ENCODE measurements at places on chromosomes 5 and 9. TPM values are rescaled to one million over a fixed set of nuclear protein-coding genes. Genes with fewer than 3 reads are reported as not detected.

- no peak overlapping the region for H3K4me3 ChIP-seq
- no peak overlapping the region for H3K27ac ChIP-seq
- DNase-seq: no peak
- H3K4me1 ChIP-seq: peaks cover 30% of the 10 kb centered on the region
- H3K27me3 ChIP-seq: no peaks in the 10 kb centered on the region
Measured at GRCh38 chr9:75907923-75908322, 17.4 kb downstream of the PCSK5 start.

- no peak overlapping the region for H3K4me3 ChIP-seq
- H3K36me3 ChIP-seq: no peaks in the 10 kb centered on the region
- no peak overlapping the region for H3K27ac ChIP-seq
- H3K4me1 ChIP-seq: no peaks in the 10 kb centered on the region
- peak; percentile 86 for DNase-seq
Measured at GRCh38 chr9:136629879-136630661, 32.6 kb upstream of the EGFL7 start.

GRCh38 chr9:804026-804425 lies 37.5 kb upstream of the DMRT1 start:
- no peak overlapping the region for H3K27ac ChIP-seq
- no peaks in the 10 kb centered on the region for H3K27me3 ChIP-seq
- H3K4me1 ChIP-seq: no peaks in the 10 kb centered on the region
- no peak for DNase-seq
- no peaks in the 10 kb centered on the region for H3K36me3 ChIP-seq

The CRHBP gene
- not detected for total RNA-seq

The FAM13B gene
- 24.6 TPM for total RNA-seq

DNA sequence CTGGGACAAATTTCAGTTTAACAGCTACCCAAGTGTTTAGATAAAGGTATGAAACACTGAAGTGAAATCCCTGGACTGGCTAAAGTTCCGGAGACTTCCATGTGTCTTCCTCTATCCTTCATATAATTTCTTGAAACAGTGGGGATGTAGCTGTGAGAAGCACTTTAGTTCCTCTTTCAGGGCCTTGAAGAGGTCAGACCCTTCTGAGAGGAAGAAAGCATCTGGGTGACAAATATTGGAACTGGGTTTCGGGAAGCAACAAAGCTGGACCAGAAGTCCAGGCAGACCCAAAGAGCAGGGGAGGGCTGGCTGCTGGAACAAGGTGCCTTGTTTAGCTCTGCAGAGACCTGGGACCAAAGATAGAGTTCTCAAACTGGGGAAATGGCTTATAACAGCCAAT lies 75.4 kb upstream of the ZFAND5 start:
- H3K27me3 ChIP-seq: no peaks in the 10 kb centered on the region
- no peak overlapping the region for H3K27ac ChIP-seq
- no peaks in the 10 kb centered on the region for H3K4me1 ChIP-seq
- no peak overlapping the region for H3K4me3 ChIP-seq
- no peaks in the 10 kb centered on the region for H3K36me3 ChIP-seq

Measured in GM23338 (cell line).